ENCODE measurements at places on chromosomes 2 and 18.
A peak's percentile ranks its signal among the peaks of the same experiment; 100 is the strongest.

- DNase-seq, result peak; percentile 97
These were observed 391.6 kb downstream of the NBAS start for GRCh38 chr2:15169326-15170069.

DNA sequence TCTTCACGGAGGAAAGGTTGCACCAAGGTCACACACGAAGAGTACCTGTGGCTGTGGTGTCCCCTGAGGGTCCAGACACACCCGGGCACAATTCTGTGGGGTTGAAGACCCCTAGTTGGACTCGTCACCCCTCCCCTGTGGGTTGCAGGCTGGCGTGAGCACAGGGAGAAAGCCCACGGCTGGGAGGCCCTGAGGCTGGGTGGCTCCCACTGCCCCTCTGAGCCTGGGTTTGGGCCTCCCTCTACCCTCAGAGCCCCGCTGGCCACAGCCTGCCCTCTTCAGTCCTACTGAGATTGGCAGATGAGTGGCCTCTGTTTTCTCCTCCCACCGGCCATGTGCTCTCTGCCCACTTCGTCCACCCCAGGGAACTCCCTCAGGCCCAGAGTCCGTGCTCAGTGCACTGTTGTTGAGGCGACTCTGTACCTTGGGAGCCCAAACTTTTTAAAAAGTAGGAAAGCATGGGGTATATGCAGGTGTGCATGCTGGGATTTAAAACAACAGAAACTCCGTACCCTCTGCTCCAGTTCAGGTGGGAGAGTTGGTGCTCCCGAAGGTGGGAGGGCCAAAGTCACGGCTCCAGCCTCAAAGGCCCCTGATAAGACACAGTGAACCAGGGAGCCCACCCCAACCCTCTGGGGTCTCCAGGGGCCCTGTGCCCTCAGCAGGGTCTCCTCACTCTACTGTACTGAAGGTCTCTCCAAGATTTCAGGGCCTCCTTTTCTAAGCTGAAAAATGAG lies 19.1 kb downstream of the RAMP1 start:
- DNase-seq, result no peak

DNA sequence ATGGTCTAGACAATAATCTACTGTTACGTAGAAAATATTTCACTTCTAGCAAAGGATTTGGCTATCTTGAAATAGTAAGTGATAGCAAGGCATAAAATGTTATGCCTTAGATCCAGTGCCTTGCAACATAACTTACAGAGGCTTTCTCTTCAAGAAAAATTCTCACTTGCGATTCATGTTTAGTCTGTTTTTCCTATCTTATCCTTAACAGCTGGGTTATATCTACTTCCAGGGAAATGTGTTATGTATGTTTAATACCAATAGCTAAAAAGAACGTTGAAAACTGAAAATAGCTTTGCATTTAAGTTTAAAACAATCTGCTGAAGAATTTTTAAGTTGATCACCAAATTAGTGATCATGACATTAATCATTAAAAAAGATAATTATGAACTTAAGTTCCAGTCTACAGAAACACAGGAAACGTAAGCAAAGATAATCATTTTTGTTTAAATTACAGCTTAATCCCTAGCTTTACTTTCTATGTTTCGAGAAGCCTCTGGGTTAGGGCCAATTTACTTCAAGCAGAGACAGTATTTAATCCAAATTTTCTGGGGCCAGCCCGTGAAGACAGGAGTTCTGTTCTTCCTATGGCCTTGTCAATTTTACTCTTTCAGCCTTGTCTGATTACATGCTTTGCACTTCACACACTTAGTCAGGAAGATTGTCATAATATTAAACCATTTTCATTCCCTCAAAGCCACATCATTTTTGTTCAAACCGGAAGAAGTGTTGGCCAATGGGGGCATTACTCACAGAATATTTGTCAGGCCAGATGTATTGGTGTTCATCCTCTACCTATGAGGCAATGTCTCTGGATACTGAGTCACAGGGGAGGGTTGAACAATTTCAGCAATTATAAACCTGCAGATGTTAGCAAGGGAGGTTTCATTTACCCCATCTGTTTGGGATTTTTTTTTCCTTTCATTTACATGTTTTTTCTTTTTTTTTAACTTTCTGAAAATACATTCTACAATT lies 1132.9 kb upstream of the ZEB2 start:
- DNase-seq, result peak; percentile 86

- DNase-seq, result no peak
These were observed 2.1 kb upstream of the PUM2 start for GRCh38 chr2:20352581-20353216.

GRCh38 chr2:207662203-207662602 lies 37.0 kb upstream of the METTL21A start:
- no peak for DNase-seq

- no peak for DNase-seq
These were observed 16.7 kb downstream of the CCDC68 start for GRCh38 chr18:54942569-54942968.

- no peak for DNase-seq
These were observed 84.8 kb downstream of the ACAA2 start for GRCh38 chr18:49728542-49728941.

- DNase-seq, result no peak
These were observed 33.5 kb upstream of the OTOF start for GRCh38 chr2:26511466-26511865.

DNA sequence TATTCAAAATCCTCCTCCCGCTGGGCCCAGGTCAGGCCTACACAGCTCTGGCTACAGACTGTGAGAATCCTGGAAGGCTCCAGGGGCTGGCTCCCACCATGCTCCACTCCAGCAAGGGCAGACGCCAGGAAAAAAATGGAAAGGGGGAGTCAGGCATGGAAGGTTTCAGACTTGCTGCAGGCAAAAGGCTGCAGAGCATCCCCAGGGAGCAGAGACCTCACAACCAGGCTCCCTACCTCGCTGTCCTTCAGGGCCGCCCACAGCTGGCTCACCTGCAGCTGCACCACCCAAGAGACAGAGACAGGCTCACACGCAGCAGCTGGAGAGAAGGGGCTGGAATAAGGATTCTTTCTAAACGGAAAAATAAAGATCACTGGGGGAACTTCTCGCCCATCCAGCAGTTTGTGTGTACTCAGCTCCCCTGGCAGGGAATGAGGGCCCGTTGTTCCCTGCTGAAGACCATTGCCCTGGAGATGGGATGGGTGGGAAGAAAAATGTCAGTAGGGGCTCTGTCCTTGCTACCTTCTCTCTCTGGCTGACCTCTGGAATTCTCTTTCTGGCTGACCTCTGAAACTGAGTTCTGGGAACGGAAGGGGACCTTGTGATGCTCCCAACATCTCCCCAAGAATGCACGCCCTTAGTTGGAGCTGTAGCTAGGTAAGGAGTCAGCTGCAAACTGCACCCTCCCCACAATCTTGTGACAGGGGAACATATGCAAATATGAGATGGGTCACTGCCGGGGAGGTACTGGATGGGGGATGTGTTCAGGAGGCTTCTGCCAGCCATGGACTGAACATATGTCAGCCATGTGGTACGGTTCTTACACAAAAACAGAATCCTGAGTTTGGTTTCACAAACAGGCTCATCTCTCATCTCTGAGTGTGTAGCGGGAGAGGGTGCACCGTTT lies 34.5 kb downstream of the BCL2 start:
- no peak for DNase-seq

GRCh38 chr2:167240671-167241070 lies 352.4 kb downstream of the XIRP2 start:
- DNase-seq, result no peak

DNA sequence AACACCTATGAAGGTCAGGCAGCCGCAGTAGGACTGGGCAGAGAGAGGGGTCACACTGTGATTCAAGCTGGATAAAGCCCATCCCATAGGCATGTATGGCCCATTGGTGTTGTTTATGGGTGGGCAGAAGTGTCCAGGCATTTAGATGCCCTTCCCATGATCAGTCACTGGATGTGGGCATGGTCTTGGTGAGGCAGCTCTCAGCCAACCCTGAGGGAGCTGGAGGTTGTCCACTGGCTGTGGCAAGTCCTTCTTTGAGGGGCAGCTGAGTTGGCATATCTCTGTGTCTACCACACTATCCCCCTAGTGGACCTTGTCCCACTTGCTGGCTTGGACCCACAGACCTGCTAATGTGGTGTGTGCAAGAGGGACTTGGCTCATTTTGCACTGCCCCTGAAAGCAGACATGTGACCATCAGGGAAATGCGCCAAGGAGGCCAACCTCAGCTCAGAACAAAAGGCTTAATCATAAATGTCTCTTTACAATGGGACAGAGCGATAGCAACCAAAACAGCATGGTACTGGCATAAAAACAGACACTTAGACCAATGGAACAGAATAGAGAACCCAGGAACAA lies 82.0 kb downstream of the TMEM17 start:
- no peak for DNase-seq

DNA sequence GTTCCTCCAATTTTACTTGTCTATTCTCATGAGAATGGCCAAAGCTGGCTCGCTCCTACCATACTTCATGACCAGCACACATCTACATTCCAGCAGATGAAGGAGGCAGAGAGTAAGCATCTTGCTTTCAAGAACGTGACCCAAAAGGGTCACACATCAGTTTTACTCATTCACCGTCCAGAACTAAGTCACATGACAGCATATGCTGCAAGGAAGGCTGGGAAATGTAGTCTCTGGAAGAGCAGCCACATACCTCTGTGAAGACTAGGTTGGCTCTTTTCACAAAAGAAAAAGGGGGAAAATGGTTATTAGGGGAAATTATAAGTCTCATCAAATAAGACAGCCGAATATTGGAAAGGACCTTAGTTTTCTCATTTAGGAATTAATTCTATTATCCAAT lies 835.3 kb downstream of the EPHA4 start:
- DNase-seq, result no peak

GRCh38 chr18:69787825-69788547 lies 159.7 kb downstream of the CD226 start:
- DNase-seq, result peak; percentile 70

DNA sequence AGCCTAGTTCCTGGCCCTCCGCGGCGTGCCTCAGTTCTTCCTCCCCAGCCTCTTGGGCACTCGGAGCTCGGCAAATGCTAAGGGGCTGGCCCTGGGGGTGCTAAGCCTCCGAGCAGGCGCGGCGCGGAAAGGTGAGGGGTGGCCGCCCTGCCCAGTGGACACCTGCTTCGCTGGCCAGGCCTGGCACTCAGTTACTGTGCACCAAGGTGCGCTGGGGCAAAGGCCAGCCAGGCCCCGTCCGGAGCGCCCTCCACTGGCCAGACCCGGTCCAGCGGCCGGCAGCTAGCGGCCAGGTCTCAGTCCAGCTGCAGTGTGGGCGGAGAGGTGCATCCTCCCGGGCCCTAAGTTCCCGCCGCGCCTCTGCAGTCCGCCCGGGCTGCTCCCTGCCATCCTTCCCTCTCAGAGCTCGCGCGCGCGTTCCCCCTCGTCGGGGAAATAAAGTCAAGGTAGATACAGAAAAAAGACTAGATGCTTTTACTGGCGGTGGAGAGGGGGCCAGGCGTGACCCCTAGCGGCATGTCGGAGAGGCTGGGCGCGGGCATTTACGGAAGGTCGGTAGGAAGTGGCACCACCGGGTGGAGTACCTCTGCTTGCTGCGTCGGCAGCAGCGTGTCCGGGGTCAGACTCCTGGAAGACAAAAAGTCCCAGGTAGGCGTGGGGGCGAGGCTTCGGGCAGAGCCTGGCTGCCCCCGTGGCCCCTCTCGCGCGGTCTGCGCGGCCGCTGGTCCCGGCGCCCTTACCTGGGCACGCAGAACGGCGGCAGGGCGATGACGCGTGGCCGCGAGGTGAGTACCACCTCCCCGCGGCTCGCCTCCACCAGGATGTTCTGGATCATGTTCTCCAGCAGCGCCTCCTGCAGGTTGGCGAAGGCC lies 9.4 kb upstream of the CRYBA2 start:
- DNase-seq, result no peak

GRCh38 chr2:119280680-119281079 lies 57.0 kb downstream of the STEAP3 start:
- no peak for DNase-seq

DNA sequence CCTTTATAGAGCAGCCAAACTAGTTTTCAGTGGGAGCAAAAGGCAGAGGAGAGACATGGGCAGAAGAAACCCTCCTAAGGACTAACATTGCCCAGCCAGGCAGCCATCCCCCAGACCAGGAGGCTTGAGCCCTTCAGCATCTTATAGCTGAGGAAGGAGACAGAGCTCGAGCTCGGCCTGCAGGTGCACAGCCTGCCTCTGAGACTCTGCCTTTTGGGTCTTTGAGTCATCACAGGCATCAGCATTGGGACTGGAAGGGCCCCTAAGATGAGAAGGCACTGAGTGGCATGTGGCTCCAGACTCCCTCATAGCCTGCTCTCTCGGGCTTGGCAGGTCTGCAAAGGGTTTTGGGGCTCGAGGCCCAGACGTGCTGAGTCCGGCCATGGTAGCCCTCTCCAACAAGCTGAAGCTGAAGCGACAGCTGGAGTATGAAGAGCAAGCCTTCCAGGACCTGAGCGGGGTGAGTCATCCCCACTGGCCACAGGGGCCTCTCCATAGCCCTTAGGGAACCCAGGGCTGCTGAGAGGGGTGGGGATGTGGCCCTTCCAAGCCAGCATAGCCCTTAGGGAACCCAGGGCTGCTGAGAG lies 84.1 kb downstream of the EPAS1 start:
- no peak for DNase-seq

DNA sequence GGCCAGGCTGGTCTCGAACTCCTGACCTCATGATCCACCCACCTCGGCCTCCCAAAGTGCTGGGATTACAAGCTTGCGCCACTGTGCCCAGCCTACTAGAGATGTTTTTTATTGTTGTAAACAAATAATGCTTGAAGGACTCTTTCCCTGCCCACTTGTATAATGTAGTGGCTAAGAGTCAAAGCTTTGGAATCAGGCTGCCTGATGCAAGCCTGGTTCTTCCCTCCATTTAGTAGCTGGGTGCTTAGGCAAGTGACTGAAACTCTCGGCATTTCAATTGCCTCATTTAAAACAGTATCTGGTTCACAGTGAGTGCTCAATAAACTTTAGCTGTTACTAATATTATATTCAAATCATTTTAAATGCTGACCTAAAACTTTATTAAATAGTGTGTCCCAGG lies 264.0 kb upstream of the FBXO11 start:
- no peak for DNase-seq

- DNase-seq, result no peak
These were observed 98.9 kb upstream of the CHRNA1 start for GRCh38 chr2:174863183-174863582.
